ENCODE measurements at places on chromosomes 2 and 18.

- no peak for DNase-seq
These were observed 75.3 kb upstream of the PNPT1 start for GRCh38 chr2:55768991-55769390.

DNA sequence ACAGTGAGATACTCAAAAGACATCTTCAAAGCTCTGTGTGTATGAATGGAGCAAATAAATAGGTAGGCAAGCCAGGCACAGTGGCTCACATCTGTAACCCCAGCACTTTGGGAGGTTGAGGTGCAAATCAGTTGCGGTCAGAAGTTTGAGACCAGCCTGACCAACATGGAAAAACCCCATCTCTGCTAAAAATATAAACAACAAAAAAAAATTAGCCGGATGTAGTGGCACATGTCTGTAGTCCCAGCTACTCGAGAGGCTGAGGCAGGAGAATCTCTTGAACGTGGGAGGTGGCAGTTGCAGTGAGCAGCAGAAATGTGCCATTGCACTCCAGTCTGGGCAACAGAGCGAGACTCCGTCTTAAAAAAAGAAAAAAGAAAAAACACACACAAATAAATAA, 945.1 kb upstream of the PIK3C3 start:
- no peak for DNase-seq

GRCh38 chr2:179726461-179727180, 134.8 kb downstream of the ZNF385B start:
- no peak for DNase-seq

GRCh38 chr2:145464866-145465265, 944.9 kb upstream of the ZEB2 start:
- no peak for DNase-seq

DNA sequence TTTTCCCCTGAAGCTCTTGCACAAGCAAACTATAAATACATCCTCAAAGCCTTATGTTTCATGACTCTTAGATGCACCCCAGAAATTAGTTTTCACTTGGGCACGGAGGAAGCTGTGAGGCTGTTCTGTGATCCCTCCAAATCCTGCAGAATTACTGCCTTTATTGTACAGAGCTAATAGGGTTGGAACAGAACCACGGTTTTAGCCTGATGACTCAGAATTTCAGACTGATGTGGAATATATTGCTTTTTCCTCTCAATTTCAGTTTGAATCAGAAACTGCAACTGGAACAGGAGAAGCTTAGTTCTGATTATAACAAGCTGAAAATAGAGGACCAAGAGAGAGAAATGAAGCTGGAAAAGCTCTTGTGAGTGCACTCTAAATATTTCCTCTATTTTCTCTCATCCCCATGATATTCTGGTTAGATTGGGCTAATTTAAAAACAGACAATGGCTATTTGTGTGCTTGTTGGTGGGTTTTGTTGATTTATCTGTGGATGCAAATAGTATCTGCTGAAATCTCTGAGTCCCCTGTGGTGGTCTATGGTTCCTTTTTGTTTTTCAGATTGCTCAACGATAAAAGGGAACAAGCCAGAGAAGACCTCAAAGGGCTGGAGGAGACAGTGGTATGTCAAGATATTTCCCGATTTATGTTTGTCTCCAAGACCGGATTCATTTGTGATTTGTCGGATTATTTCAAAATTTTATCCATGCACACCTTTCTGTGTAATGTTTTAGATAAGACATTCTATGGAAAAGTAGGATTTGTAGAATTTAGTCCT, 38.2 kb upstream of the LYPD6B start:
- no peak for DNase-seq

Measured in HAP-1 (cell line).